ENCODE measurements at places on chromosomes 4 and X.

DNA sequence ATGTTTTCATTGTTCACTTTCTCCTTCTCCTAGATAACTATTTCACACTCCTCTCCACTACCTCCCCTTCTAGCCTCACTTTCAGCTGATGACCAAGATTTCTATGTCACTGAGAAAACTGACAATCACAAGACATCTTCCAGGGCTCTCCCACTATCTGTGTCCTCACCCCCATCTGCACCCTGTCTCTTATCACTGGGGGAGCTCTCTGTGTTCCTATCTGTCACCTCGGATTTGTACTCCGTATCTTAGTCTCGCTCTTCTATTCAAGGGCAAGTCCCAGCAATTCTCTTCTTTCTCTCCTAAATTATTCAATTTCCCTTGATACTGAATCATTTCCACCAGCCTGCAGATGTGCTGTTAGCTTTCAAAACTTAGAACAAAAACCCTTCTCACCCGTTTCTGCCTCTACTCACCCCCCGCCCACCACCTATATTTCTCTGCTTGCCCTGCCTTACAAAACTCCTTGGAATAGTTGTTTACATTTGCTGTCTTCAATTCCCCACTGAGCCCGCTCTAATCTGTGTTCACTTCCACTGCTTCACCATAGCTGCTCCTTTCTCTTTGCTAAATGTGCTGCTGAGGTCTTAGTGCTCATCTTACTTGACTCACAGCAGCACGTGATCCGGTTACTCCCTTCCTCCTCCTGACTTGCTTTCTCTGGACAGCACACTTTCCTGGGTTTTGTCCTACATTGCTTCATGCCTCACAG lies 293.2 kb downstream of the UNC5C start:
- no peak for DNase-seq

DNA sequence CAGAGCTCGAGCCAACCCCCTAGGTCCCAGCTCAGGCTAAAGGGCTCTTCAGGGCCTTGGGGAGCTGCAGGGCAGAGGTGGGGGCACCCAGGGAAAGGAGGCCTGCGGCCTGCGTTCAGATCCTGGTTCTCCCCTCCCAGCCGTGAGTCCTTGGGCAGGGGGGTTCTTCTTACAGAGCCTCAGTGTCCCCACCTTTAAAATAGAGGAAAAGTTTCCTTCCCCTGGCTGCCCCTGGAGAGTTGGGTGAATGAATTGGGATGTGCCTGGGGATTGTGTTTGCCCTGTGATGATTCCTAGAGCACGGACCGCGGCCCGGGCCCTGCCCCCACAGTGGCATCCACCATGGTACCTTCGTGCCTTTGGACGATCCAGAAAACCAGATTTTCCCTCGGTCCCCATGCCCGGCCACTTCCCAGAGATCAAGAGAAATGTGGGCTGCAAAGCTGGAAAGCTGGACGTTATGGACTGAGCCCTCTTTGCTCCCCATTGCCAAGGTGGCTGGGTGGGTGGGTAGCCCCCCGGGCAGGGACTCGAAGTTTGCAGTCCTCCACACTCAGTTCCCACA lies 11.4 kb downstream of the HTRA3 start:
- no peak for DNase-seq

GRCh38 chr4:11768251-11768972 lies 339.7 kb upstream of the HS3ST1 start:
- DNase-seq = no peak

- no peak for DNase-seq
These were observed 1871.5 kb downstream of the ARAP2 start for GRCh38 chr4:34372815-34373214.

GRCh38 chr4:6568689-6569332 lies 6.2 kb upstream of the MAN2B2 start:
- no peak for DNase-seq

- no peak for DNase-seq
These were observed 22.9 kb downstream of the FAM184B start for GRCh38 chr4:17758485-17758884.
